ENCODE measurements at places on chromosomes 5 and 9. TPM values are rescaled to one million over a fixed set of nuclear protein-coding genes. Genes with fewer than 3 reads are reported as not detected.
A peak's percentile ranks its signal among the peaks of the same experiment; 100 is the strongest.

DNA sequence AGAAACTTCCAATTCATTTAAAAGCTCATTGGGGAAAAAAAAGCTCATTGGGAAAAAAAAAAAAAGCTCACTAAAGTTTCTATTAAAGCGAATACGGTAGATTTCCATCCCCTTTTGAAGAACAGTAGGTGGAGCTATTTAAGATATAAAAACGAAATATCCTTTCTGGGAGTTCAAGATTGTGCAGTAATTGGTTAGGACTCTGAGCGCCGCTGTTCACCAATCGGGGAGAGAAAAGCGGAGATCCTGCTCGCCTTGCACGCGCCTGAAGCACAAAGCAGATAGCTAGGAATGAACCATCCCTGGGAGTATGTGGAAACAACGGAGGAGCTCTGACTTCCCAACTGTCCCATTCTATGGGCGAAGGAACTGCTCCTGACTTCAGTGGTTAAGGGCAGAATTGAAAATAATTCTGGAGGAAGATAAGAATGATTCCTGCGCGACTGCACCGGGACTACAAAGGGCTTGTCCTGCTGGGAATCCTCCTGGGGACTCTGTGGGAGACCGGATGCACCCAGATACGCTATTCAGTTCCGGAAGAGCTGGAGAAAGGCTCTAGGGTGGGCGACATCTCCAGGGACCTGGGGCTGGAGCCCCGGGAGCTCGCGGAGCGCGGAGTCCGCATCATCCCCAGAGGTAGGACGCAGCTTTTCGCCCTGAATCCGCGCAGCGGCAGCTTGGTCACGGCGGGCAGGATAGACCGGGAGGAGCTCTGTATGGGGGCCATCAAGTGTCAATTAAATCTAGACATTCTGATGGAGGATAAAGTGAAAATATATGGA, at the start of gene PCDHGA12:
Gene PCDHGA12, plus strand, starts transcription at position 176 of the 782 bp plus-strand sequence. Its CDS starts 253 bp downstream, at position 429.
- DNase-seq = peak; percentile 72

Gene CDO1
- not detected for total RNA-seq

Gene TRIM36
- total RNA-seq = 0.77 TPM

- DNase-seq = no peak
These were observed 38.9 kb downstream of the SERINC5 start for GRCh38 chr5:80216753-80217596.

DNA sequence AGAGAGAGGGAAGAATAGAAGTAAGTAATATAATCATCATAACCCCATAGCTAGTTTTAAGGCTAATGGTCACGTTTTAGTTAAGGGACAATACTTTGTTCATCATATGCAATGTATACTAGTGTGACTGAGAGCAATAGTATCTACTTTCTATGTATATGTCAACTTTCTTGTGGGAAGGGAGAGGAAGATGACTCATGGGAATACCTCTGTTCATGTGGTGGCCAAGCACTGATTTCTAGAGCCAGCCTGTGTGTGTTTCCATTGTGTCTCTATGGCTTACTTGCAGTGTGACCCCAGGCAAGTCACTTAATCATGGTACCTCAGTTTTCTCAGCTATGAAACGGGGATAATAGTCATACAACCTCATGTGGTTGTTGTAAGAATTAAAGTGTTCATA, 639.6 kb downstream of the CETN3 start:
- DNase-seq = peak; percentile 80

GRCh38 chr5:88799938-88800535, 82.9 kb downstream of the MEF2C start:
- DNase-seq = no peak

All from bronchial epithelial cell (primary cell).